Heart left ventricle (tissue), 16 donors: ENCODE measurements at places on chromosomes 7 and 10.

GRCh38 chr7:2405601-2406345 lies 2.4 kb downstream of the CHST12 start:
- DNase-seq = no peak

- DNase-seq = no peak
Measured at GRCh38 chr7:12670000-12670729, 17.3 kb upstream of the ARL4A start.

GRCh38 chr10:124545351-124546054 lies 83.9 kb downstream of the LHPP start:
- DNase-seq = no peak

DNA sequence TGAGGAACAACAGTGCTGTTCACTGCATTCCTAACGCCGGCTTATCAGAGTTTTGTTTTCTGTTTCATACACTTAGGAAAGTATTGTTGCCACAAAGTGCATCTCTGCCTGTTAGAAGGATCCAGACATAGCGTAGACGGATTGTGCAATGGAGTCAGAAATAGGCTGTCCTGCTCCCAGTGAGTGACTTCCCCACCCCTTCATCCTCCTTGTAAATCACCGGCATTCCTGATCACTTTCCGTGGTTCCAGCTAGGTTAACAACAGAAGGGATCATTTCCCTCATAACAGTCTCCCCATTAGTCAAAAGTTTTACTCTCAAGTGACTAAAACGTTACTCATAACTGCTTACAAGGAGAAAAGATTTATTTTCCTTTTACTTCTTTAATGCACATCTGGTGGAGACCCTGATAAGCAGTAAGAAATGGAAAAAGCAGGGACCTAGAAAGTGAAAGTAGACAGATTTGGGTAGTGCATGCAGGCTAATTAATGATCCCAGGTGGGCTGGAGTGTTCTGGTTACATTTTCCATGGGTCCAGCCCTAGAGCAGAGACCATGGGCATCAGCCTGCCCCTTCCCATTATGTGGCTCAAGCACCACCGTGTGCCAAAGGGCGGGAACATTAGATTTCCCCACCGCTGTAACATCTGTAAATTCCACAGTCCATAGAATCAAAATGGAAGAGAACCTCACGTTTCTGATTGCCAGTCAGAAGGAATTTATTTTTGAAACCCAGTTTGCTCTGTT lies 395.1 kb upstream of the GALNT17 start:
- no peak for DNase-seq
